ENCODE measurements at places on chromosomes 3 and 15.

GRCh38 chr3:176861137-176861536 is 336.1 kb downstream of the TBL1XR1 start:
- no peaks in the 10 kb centered on the region for H3K27me3 ChIP-seq
- no peak overlapping the region for H3K4me3 ChIP-seq
- no peaks in the 10 kb centered on the region for H3K36me3 ChIP-seq
- no peak for DNase-seq

DNA sequence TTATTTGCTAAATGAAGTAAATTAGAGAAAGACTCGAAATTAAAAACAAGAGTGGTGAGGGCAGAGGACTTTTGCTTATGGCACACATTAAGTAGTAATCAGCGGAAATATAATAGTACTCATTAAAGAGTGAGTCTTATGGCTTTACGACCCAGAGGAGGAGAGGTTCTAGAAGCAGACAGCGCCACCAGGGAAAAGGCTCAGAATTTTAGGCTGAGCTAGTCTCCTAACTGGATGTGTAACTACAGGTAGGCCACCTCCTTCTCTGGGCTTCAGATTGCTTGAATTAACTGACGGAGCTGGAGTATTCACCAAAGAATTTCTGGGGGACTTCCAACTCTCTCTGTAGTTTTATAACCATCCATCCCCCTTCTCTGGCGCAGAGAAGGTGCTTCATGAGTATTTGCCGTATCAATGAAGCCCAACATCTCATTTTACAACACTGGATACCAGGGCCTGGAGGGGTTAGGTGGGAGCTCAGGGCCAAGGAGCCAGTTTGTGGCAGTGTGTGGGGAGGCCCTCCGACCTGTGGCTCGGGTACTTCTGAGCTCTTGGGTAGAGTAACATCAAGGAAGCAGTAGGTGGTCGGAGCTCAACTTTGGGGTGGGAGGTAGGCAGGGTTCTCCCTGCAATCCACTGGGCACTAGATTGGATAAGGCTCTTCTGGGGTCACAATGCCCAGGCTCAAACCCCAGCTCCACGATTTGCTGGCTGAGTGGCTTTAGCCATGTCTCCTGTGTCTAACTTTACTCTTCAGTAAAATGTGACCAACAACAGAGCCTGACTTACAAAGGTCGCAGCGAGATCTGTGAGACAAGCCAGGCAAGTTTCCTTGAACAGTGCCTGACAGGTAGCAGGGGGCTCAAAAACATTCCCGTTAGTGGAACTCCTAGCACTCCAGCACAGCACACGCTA is 1.1 kb downstream of the CHCHD4 start:
- H3K27me3 ChIP-seq, result no peaks in the 10 kb centered on the region
- no peak for DNase-seq
- no peaks in the 10 kb centered on the region for H3K36me3 ChIP-seq

GRCh38 chr3:88584451-88584850 is 434.7 kb downstream of the C3orf38 start:
- DNase-seq, result no peak
- no peaks in the 10 kb centered on the region for H3K27me3 ChIP-seq
- H3K4me3 ChIP-seq, result no peak overlapping the region
- H3K27ac ChIP-seq, result no peak overlapping the region
- H3K4me1 ChIP-seq, result no peaks in the 10 kb centered on the region

GRCh38 chr15:51114437-51115119 is 19.9 kb upstream of the TNFAIP8L3 start:
- H3K27ac ChIP-seq, result no peak overlapping the region
- H3K36me3 ChIP-seq, result no peaks in the 10 kb centered on the region
- H3K4me3 ChIP-seq, result no peak overlapping the region
- no peaks in the 10 kb centered on the region for H3K27me3 ChIP-seq

DNA sequence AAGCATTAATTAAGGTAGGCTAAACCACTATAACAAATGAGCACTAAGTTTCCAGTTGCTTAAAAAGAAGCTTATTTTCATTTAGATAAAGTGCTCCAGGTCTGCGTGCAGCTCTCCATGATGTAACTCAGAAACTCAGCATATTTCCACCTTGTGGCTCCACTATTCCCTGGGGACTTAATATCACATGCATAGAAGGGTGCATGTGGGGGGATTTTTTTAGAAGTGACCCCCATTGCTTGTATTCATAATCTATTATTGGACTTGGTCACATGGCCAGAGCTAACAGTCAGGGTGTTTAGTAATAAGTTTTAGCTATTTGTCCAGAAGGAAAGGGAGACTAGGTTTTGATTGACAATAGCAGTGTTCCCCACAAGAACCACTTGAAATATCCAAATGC is 86.8 kb downstream of the TMCO5A start:
- H3K27me3 ChIP-seq, result no peaks in the 10 kb centered on the region
- DNase-seq, result no peak
- H3K27ac ChIP-seq, result no peak overlapping the region
- no peaks in the 10 kb centered on the region for H3K4me1 ChIP-seq

DNA sequence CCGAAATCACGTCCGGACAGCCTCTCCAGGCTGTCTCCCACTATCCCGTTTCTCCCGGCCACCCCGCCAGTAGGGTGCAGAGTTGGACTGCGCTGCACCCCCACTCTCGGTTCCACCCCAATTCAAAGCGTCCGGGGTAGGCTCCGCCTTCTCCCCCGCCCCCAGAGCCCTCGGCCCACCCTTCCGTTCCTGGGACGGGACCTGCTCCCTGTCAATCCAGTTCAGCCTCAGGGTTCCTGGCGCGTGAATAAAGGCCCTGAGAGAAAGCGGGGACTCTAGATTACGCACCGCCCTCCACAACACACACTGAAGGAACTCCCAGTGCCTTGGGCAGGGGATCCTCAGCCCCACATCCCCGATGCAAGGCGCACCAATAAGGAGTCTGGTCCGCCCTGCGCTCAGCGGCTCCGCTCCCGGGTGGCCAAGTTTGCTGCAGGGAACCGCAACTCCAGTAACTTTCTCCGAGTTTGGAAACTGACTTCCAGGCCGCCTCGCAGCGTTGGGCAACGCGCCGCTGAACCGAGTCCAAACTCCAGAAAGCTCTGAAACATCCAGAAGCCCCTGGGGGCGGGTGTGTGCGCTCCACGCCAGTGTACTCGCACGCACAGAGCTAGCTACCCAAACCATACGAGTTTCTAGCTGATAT is 1.9 kb downstream of the ADAMTS9 start:
- H3K36me3 ChIP-seq, result no peaks in the 10 kb centered on the region
- peak overlapping the region; percentile 92 for H3K27ac ChIP-seq
- H3K4me3 ChIP-seq, result peak overlapping the region; percentile 68
- peak; percentile 24 for DNase-seq
- no peaks in the 10 kb centered on the region for H3K27me3 ChIP-seq
- H3K4me1 ChIP-seq, result peaks cover 6% of the 10 kb centered on the region

GRCh38 chr3:186823386-186823785 is 17.1 kb upstream of the RFC4 start:
- H3K36me3 ChIP-seq, result no peaks in the 10 kb centered on the region
- no peak overlapping the region for H3K27ac ChIP-seq
- peaks cover 13% of the 10 kb centered on the region for H3K27me3 ChIP-seq
- no peak for DNase-seq

DNA sequence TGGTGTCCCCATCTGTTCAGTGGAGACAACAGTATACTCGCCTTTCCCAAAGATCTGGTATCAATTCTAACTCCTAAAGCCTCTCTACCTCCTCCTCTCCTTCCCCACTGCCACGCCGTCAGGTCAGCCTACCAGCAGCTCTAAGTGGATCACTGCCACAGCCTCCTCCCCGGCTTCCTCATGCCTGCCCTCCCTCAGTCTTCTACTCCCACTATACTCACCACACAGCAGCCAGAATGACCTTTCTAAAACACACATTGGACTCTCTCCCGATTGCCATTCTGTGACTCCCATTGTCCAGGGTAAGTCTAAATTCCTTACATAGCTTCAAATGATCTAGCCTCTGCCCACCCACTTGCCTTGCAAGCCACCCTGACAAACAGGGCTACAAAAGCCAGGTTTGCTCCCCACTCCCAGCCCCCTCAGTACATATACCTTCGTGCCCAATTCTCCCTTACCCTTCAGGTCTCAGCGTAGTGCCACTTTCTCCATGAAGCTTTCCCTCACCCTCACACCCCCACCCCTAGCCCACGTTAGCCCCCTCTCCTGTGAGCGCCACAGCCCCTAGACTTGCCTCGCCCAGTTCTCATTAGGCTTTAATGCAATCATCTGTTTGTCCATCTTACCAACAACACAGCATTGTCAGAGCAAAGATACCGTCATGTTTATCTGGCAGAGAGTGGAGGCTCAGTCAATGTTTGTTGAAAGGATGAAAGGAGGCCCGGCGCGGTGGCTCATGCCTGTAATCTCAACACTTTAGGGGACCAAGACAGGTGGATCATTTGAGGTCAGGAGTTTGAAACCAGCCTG is 9.5 kb upstream of the SEMA7A start:
- H3K36me3 ChIP-seq, result no peaks in the 10 kb centered on the region
- no peak overlapping the region for H3K27ac ChIP-seq
- H3K4me3 ChIP-seq, result no peak overlapping the region
- H3K4me1 ChIP-seq, result no peaks in the 10 kb centered on the region

GRCh38 chr3:152095472-152095871 is 173.3 kb upstream of the MBNL1 start:
- no peaks in the 10 kb centered on the region for H3K36me3 ChIP-seq
- no peaks in the 10 kb centered on the region for H3K27me3 ChIP-seq
- H3K4me3 ChIP-seq, result no peak overlapping the region
- H3K27ac ChIP-seq, result no peak overlapping the region
- H3K4me1 ChIP-seq, result no peaks in the 10 kb centered on the region
